Right lung (tissue), 10 donors: ENCODE measurements at places on chromosomes 12 and 14.

DNA sequence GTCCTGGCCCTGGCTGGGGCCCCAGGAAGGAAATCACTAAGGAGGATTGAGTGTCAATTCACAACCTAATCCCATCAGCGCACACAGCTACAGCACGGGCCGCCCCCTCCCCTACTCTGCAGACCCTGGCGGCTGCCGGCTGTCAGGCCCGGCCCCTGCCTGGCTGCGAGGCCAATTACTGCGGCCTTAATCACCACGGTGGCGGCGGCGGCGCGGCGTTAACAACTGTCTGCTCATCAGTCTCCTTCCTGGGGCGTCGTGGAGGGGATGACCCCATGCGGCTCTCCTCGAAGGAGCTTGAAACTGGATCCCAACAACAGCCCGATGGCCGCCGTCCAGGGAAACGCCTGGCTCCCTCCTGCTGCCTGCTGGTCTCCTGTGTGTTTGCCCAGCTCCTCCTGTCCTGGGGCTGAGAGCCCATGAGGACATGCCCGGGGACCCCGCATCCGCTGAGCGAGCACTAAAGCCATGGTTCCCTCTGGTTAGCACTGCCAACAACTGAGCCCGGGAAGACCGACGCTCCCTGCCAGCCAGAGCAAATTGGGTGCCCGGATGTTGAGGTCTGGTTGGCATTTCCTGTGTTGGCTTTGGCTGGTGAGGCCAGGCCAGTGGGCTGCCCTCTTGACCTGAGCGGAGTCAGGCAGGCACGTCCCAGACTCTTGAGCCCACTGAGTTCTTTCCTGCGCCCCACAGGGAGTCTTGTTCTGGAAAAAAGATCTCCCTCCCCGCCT lies 21.8 kb upstream of the EIF2B2 start:
- DNase-seq = peak; percentile 54

DNA sequence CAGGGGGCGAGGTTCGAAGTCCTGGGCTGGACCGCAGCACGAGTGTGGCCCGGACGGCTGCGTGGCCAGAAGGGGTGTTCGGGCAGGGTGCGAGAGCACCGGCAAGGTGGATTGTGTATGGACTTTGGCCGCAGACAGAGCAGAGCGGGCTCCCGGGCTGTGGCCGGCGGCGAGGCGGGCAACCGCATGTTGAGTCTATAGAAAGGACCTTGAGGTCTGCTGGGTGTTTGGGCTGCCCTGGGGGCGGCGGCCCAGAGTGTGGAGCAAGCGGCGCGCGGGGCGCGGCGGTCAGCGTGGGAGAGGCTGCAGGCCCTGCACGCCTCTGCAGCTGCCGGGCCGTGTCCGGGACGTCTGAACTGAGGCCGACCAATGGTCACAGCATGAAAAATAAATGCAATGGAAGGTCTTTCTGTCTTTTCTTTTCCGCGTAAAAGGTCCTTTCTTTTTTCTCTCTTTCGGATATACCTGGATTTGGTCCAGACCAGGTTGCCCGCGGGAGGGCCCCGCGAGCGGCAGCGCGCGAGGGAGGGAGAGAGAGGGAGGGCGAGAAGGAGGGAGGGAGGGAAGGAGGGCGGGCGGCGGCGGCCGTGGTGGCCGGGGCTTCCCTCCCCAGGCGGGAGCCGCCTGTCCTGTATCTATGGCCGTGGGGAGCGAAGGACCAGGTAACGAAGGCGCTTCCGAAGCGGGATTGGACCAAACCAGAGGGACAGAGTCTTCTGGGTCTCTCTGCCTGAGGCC lies 5.5 kb upstream of the HOXC9 start:
- DNase-seq = no peak

DNA sequence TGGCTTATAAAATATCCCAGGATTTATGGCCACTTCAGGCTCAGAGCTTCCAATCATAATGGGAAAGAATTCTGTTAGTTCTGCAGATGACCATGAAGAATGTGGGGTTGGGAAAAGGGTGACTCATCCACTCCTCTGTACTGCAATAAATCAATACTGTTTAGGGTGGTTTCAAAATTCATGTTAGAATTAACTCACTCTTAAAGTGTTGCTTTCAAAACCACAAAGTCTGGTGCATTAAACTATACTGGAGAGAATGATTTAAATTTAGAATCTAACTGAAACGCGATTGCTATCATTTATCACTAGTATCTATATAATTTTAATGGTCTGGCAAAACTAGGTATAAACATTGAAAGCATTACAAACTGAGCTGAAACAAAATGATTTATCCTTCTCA lies 798 bp downstream of the CCDC198 start:
- DNase-seq = no peak

DNA sequence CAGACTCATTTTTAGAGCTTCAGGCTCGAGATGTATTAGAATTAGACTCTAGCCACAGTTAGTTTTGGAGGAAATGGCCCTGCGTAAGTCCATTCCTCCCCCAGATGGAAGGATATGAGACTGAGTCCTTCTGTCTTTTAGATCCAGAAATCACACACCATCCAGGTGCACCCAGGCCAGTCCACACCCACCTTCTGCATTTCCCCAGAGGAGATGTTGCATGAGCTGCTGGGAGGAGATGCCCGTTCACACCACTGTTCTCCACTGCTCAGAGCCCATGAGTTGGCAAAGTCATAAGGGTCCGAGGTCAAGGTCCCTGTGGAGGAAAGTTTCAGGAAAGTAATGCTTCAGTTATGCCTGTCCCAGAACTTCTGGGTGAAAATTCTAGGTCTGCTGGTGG lies 29.2 kb downstream of the VWF start:
- no peak for DNase-seq

DNA sequence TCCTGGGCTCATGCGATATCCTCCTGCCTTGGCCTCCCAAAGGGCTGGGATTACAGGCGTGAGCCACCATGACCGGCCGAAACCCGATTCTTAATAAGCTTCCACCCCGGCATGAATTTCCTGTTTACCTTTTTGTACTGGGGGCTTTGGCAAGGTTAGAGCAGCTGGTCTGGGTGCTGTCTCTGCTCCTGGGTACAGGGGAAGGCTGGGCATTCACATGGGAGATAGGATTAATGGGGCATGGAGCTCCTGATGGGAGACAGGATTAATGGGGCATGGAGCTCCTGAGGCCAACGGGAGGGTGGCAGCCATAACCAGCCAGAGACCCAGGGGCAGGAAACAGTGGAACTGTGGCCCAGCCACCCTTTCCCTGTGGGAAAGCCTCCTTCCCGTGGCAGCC lies 69.5 kb upstream of the DICER1 start:
- no peak for DNase-seq

GRCh38 chr14:72928872-72929271 lies 2.6 kb downstream of the DCAF4 start:
- no peak for DNase-seq

GRCh38 chr14:86574778-86575129 lies 1044.8 kb downstream of the FLRT2 start:
- DNase-seq = no peak

- DNase-seq = no peak
Measured at GRCh38 chr12:54991161-54991990, 6.8 kb upstream of the TESPA1 start.

DNA sequence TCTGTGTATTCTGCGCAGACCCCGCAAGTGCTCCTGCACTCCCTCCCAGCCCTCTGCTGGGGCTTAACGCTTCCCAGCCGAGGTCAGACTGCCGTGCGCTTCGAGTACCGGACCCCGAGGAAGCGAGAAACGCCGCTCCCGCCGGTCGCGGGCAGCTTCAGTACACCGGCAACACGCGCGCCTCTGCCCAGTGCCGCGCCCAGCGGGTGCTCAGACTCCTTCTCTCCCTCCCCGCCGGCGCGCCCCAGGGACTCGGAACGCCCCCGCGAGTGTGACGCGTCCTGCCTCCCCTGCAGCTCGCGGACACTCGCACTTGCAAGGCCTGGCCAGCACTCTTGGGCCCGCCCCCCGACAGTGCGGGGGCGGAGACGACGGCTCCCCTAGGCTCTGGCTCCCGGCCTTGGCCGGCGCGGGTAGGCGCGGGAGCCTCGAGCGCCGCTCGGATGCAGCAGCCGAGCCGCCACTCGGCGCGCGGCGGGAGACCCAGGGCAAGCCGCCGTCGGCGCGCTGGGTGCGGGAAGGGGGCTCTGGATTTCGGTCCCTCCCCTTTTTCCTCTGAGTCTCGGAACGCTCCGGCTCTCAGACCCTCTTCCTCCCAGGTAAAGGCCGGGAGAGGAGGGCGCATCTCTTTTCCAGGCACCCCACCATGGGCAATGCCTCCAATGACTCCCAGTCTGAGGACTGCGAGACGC lies at the start of gene PTGER2:
PTGER2 (plus strand) TSS at position 410 of the 692 bp plus-strand sequence; CDS start at position 647, 237 bp downstream.
- DNase-seq = peak; percentile 82

DNA sequence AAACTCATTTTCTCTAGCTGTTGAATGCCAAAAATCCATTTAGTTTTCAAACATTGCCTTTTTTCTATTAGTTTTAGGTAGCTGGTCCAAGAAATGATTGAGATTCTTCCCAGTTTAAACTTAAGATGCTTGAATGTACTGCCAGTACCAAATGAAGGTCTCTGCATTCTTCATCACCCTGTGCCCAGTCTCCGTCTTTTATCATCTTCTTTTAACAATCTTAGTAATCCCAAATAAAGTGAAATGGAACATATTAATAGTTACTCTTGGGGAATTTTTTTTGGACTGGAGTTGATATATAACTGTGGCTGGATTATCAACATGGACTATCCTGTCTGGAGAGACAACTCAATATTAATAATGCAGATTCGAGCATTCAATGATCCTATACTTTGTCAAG lies 54.1 kb upstream of the PCED1B start:
- DNase-seq = no peak

- DNase-seq = no peak
Measured at GRCh38 chr12:107058190-107058589, 35.2 kb downstream of the CRY1 start.
